ENCODE measurements at places on chromosomes 2 and 18.

GRCh38 chr18:58847383-58848071 is 17.1 kb upstream of the ZNF532 start:
- no peak for DNase-seq

DNA sequence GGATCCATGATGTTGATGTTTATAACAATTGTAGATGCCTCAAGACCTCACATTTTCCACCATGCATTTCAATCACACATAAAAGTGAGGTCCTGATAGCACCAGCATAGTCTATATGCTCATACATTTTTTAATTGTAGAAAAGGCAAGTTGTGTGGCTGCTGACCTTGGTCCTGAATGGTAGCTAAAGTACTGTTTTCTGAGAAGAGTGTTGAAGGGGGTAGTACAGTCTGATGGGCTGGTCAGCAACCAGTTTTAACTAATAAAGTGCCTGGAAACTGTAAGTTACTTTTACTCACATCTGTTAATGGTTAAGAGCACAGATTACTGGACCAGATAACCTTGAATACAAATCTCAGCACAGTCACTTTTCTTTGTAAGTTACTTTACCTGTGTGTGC is 15.9 kb downstream of the ZNF638 start:
- no peak for DNase-seq

DNA sequence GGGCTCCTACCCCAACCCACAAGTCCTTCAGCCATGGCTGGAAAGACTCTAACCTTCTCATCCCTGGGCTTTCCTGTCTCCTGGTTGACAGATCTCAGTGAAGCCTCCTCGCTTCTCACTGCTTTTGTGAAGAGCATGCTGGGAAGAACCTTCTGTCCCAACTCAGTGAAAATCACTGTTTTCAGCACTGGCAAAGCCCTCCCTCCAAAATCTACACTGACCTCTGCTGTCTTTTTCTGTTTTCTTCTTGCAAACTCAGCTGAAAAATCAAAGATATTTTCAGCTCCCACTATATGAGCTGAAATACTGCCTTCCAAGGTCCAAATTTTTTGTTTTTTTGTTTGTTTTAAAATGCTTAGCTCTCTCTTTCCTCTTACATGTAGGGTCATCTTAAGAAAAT is 266.3 kb upstream of the AGAP1 start:
- DNase-seq = no peak

- DNase-seq = no peak
Measured at GRCh38 chr2:43774617-43775016, 778 bp downstream of the DYNC2LI1 start.

GRCh38 chr2:16785149-16785548 is 119.5 kb upstream of the CYRIA start:
- DNase-seq = no peak

- DNase-seq = no peak
Measured at GRCh38 chr2:5285872-5286769, 406.1 kb upstream of the SOX11 start.

- no peak for DNase-seq
Measured at GRCh38 chr2:168956392-168956791, 55.3 kb downstream of the G6PC2 start.

DNA sequence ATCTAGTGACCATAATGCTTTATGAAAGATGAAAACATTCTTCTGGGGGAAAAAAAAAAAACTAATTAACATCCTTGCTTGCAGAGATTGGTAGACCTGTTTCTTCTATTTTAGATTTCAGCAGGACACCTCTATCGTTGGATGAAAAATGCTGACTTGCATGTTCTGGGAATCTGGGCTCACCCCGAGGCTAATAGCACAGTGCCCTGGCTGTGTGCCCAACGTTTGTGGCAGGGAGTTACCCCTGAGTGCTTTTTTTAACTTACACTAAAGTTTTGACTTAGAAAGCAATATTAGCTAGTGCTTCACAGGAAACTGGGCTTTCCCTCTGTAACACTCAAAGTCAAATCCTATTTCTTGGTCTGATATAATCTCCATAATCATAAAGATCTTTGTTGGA is 233.2 kb downstream of the SLC8A1 start:
- DNase-seq = no peak

DNA sequence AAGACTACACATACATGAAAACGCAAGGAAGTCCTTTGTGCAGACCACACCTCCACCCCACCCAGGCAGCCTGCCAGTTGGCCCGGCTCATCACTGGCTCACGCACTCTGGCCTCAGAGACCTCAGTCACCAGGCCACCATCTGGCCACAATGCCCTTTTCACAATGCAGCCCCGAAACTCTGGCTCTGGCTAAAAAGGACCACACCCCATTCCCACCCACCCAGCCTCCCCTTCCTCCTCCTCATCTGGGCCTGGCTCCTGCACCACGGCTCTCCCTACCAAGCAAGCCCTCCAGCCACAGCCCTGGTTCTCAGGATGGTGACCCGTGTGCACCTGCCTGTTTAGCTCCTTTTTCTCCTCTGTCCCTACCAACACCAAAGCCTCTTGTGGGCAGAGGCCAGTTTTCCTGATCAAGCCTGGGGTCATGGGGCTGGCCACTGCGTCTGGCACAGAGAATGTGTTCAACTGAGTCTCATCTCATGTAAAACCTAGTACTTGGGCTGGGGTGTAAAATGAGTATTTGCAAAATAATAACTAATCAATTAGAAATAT is 7.4 kb downstream of the HDAC4 start:
- no peak for DNase-seq

DNA sequence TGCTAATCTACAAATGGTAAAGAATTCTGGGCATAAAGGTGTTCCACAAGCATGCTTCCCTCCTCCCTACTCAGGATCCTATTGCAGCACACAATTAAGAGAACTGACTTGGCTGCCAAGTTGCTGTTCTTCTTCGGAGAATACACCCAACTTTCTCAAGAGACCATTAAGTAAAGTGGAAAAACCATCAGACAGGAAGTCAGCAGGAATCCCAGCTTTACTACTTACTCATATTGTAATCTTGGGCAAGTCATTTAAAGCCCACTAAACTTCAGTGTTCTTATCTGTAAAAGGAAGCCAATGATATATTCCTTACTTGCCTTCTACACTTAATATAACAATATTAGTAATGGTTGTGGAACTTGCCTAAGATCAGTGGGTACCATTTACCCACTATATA is 37.8 kb downstream of the PSTPIP2 start:
- DNase-seq = no peak

- no peak for DNase-seq
Measured at GRCh38 chr2:127185093-127185492, 35.0 kb downstream of the CYP27C1 start.

DNA sequence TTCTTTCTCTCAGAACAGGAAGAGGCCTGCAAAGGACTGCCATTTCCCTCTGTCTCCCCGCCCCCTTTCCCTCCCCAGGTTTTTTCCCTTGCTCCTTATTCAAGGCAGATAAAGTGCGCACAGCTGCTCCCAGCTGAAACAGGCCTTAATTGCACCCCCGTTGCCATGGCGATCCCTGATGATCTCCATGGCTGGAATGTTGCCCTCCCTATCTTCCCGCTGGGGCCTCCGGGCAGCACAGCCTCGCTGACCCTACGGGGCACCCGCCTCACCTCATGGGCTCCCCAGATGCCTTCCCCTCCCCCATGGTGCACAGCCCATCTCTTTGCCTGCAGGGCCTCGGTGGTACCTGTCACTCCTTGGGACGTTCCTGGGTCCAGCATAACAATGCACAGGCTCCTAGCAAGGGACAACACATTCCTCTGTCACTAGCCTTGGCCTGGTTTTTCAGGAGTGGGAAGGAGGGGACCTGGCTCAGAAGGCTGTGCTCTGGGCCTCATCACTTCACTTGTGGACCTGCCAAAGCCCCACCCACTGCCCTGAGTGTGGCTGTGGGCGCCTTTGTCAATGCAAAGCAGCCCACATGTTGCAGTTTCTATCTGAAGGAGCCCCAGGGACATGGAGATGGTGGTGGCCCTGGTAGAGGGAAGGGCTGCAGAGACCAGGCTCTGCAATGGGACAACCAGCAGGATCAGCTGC is 115.0 kb downstream of the CELF4 start:
- DNase-seq = no peak

DNA sequence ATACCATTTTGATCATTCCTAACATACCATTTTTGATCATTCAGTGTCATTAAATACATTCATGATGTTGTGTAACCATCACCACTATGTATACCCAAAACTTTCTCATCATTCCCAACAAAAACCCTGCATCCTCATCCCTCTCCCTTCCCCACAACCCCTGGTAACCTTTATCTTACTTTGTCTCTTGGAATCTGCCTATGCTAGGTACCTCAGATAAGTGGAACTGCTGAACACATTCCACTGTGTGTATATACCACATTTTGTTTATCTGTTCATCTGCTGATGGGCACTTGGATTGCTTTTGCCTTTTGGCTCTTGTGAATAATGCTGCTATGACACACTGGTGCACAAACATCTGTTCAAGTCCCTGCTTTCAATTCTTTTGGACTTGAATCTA is 83.8 kb upstream of the TFCP2L1 start:
- no peak for DNase-seq

DNA sequence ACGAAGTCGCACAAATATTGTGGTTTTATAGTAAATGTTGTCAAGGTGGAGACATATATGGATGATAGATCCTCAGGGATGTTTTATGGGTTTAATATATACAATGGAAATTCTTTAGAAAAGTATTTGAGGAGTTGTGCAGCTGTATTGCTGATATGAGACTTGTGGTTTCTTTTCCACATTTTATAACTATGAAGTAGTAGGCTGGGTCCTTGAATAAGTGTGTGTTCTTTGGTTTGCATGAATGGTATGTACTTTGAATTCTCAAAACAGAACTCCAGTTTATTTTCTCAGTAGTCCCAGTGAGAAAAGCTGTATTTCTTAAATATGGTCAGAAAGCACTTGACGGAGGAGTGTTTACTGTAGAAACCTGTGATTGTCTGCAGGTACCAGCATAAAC is 42.4 kb downstream of the PLCL1 start:
- peak; percentile 19 for DNase-seq

DNA sequence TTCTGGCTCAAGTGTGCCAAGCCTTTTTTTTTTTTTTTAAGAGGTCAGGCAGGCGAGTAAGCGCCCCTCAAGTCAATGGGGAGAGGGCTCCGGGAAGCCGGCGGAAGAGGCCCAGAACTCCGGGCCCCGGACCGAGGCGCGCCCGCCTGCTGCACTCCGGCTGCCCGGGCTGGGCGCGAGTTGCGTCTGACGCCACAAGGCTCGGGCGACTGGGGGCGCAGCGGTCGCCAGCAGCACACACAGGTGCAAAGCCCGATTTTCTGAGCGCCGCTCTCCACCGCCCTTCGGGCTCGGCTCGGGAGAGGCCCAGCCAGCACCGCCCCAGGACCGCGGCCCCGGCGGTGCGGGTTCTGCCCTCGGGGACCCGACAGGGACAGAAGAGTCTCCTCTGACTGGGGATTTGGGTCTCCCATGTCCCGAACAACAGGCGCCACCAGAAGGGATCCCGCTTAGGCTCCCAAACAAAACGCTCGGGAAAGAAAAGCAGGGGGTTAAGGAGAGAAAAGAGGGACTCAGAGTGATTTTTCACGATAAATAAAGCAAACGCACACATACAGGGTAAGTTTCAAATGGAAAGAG is 787 bp downstream of the ERBB4 start:
- DNase-seq = no peak

DNA sequence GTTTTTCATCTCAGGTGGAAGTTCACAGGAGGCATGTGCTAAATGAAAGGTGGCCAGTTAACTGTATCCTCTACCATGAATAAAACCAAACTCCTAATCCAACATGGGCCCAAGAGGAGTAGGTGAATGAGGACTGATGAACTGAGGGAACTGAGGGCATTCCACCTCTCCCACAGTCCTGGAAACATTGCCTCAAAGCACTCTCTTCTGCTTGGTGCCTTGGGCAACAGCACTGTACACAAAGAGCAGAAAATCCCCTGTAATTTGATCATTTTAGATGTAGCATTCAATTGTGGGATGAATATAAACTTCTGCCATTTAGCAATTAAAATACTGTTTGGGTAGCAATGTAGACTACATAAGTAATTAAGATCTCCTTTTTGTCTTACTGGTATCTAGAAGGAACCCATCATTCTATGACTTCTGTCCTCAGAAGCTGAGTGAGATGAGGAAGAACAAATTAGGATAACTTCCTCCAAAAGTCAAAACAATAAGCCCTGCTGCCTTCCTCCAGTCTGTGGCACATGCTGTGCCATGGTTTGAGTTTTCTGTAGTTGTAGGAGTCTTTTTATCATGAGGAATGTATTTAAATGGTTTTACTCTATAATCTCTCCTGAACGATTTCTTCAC is 86.7 kb upstream of the ZEB2 start:
- DNase-seq = no peak

DNA sequence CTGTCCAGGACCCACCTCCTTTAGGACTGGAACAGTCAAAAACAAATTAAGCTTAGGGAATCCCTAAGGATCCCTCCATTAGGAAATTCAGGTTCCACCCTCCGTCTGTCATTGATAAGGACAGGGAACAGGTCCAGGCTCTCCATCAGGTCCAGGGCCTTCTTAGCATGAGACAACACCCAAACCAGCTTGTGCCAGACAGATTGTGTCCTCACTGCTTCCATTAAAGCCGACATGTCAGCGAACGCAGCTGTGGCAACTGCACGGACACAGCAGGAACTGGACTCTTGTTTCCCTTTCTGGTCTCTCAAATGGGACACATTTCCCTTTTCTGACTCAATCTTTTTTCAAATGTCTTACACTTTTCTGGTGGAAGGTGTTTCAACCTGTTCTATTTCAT is 81.4 kb downstream of the BCL11A start:
- no peak for DNase-seq

GRCh38 chr2:190763100-190763499 is 114.2 kb downstream of the NAB1 start:
- no peak for DNase-seq

GRCh38 chr18:52339891-52340371 is at the start of gene DCC:
TSS of gene DCC (plus strand) at chr18:52340197. CDS start at chr18:52340788, 591 bp downstream.
- DNase-seq = no peak

DNA sequence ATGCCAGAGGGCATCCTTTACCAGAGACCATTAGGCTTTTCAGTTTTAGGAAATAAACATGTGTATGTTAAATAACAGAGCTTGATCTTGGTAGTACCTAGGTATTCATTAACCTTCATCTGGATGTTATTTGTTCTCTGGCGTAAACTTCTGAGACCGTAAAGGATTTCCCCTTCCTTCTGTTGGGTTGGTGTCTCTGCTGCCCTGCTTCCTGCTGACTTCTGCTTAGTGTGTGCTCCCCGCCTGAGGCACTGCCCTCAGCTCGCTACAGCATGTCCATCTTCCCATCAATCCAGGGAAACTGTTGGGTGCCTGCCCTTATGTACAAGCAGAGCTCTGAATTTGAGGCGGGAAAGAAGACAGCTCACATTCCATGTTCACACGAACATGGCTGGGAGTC is 177.9 kb downstream of the TPGS2 start:
- DNase-seq = no peak

- DNase-seq = no peak
Measured at GRCh38 chr2:178707476-178707875, 99.7 kb downstream of the TTN start.

All from foreskin melanocyte (primary cell).